ENCODE measurements at places on chromosomes 2 and 18.
A peak's percentile ranks its signal among the peaks of the same experiment; 100 is the strongest.

DNA sequence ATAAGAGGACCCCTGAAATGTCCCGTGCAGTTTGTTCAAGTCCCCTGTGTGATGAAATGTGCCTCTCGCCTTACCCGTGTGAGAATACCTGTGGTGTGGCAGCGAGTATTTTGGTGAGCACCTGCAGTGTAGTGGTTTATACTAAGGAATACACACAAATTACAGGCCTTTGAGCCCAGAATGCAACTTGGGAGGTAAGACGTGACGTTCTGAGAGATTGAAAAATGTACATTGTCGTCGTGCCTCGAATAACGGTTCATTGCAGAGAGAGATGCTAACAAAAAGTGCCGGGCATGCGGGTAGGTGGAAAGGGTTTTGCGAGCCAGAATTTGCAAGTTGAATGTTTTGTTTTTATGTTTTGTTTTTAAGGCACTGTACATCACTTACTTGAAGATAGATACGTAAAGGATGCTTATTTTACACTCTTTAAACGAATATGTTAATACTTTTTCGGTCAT lies 867 bp downstream of the RBBP8 start:
- no peak for DNase-seq

GRCh38 chr2:3535467-3535793 lies 16.1 kb upstream of the ADI1 start:
- DNase-seq, result no peak

DNA sequence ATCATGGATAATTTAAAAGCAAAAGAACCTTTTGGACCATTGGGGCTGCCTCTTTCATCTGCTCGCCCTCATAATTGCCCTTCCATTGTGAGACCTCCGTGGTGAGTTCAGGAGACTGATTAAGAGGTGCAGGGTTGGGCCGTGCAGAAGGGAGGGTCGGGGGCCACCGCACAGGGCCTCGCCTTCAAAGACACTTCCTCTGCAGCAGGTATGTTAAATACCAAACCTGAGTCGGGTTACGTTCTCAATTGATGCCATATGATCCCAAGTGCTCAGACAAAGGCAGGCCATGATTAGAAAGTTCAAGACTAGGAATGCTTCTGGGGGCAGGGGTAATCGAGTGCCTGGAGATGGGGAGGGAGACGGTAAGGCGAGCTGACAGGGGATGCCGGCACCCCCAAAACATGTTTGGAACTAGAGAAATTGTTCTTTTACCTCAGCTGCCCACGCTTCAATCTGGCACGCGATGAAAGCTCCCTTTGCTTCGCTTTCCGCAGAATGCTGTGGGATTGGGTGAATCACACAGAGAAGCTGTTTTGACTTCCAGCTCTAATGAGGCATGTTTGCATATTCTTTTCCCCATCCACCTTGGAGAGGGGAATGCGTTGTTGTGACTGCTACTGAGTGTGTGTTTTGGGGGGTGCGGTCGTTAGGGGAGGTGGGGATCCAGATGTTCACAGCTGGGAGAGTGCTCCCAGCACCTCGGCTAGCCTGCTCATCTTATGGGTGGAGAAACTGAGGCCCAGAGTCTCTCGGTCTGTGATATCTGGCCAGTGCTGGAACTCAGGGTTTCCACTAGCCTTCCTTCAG lies 309.1 kb downstream of the MYCN start:
- no peak for DNase-seq

DNA sequence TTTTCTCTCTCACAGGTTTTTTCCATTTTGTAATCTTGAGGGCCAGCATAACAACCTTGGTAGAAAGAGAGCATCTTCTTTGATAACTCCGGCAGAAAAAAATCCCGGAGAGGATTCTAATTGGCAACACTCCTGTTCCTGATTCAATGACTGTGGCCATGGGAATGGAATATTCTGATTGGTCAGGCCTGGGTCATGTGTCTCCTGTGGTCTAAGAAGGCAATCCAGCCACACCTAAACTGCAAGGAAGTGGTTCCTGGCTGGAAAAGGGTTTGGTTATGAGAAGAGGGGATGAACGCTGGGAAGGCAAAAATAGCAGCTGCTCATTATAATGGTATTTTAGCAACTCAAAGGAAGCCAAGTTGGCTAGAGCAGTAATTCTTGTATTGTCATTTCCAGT lies 24.8 kb upstream of the ZNF638 start:
- DNase-seq, result no peak

- no peak for DNase-seq
Measured at GRCh38 chr2:32812316-32812715, 134.4 kb upstream of the LTBP1 start.

GRCh38 chr2:240810199-240810598 lies 9.8 kb downstream of the KIF1A start:
- DNase-seq, result no peak

- no peak for DNase-seq
Measured at GRCh38 chr2:176178757-176179295, 9.6 kb upstream of the HOXD1 start.

GRCh38 chr2:238003234-238004031 lies 36.6 kb downstream of the UBE2F start:
- no peak for DNase-seq

DNA sequence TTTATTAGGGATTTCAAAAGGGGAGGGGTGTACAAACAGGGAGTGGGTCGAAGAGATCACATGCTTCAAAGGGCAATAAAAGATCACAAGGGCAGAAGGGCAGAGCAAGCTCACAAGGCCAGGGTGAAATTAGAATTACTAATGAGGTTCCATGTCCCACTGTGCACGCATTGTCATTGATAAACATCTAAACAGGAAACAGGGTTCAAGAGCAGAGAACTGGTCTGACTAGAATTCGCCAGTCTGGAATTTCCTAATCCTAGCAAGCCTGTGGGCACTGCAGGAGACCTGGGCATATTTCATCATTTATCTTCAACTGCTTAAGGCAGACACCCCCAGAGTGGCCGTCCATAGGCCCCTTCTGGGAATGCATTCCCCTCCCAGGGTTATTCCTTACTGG lies 408.2 kb downstream of the ZNF804A start:
- DNase-seq, result no peak

GRCh38 chr2:86055314-86055713 lies 50.4 kb downstream of the POLR1A start:
- DNase-seq, result no peak

DNA sequence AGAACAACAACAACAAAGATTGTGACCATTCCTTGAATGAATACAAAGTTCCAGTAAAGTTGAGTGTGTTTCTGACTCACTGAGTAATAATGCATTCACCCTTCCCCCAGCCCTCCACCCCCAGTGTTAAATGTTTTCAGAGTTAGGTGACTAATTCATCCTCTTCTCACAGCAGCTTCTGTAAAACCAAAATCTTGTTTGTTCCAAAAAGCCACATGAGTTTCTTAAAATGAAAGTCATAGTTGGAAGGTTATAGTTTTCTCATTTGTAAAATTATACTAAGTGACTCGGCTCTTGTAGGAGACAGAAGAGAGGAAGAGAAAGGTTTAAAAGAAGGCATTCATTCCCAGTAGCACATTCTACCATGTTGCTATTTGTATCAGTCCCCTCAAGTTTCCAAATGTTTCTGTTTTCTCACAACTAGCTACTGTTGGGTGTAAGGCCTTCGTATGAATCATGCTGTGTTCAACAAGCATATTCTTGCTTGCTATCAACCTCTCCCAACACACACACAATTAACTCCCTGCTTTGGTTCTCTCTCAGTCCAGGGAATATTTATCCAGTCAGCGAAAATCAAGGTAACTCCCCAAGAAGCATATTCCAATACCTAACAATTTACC lies 75.3 kb downstream of the MBD2 start:
- DNase-seq, result peak; percentile 40

GRCh38 chr18:79952996-79953559 lies 1.6 kb upstream of the SLC66A2 start:
- DNase-seq, result no peak

DNA sequence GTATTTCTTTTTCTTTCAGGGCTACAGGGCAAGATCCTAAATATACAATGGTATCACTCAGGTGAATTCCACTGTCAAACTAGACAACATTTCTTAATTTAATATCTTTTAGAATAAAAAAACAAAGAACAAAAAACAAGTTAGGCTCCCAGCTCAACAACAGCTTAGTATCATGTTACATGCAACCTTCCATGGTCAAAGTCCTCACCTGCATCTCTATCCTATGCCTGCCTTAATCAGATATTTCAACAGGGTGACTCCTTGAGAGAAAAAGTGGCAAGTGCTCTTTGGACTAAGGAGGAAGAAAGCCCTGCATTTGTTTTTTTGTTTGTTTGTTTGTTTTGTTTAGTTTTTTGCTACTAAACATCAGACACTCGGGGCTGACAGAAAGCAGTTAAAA lies 50.2 kb downstream of the WDFY1 start:
- no peak for DNase-seq

DNA sequence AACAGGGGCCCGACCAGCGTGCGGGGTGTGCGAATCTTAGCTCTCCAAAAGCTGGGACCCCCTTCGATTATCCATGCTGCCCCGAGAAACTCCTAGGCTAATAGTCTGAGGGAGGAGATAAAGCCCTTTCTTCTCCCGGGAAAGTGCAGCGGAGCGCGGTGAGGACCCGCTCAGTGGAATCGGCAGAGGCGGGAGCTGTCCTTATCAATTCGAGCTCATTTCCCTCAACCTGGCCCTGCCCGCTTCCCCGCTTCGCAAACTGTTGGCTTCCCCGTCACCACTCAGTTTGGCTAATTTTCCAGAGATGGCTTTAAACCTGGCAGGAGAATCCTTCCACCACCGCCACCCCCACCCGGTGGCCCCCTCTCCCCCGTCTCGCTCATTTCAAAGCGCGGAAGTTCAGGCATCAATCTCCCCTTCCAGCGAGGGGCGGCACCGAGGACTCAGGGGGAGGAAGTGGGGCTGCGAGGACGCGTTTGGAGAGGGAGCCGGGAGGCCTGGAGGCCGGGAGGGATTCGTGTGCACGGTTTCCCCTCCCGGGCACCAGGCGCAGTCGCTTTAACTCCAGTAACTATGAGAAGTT lies 1.6 kb downstream of the KLHL14 start:
- DNase-seq, result no peak

DNA sequence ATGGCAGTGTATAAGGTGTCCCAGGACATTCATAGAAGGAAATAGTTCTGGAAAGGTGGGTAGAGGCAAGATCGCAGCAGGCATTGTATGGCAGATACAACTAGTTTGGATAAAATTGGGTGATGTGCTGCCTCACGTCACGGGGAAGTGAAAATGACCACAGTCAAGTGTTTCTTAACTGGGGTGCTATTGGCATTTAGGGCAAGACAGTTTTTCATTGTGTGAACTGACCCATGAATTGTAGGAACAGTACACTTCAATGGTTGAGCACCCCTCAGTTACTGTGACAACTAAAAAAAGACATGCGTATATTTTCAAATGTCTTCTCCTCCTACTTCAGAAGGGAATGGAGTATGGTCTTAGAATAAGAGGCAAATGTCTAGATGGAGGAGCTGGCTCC lies 22.3 kb upstream of the CYRIA start:
- DNase-seq, result no peak

DNA sequence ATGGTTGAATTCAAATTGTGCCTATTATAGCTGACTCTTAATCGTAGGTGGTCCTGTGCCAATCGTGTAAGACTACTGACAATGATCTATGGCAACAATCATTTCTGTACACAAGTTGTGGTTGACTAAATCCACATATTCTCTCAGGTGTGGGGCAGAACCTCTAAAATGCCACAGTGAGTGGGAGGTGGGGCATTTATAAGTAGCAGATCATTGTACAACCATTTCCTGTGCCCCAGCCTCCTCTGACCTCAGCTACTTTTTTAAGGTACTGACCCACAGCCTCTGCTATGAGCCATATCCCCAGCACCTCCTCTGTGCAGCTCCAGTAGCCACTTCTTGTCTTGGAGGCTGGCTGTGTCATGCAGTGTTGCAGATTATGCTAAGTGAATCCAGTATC lies 48.6 kb upstream of the RAPH1 start:
- no peak for DNase-seq

- no peak for DNase-seq
Measured at GRCh38 chr2:135163306-135163705, 111.2 kb downstream of the RAB3GAP1 start.

GRCh38 chr2:236964291-236964690 lies 121.4 kb upstream of the COPS8 start:
- no peak for DNase-seq

DNA sequence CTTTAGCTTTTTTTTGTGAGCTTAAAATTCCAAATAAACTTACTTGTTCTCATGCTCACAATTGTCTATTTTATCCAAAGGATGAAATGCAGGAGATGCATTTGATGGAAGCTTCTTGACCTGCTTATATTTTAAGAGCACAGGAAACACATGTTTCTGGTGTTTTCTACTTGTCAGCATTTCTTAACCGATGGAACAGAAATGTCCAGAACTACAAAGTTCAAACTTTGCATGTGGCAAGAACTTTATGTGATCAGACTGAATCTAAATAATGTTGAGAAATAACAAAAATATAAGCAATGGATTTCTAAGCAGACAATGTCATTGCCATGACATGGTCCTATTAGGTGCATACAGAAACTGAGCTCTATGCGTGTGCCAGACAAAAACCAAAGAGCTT lies 9.9 kb upstream of the CTLA4 start:
- no peak for DNase-seq

- no peak for DNase-seq
Measured at GRCh38 chr18:5986257-5986931, 91.1 kb upstream of the TMEM200C start.

- no peak for DNase-seq
Measured at GRCh38 chr2:118442996-118443553, 354.8 kb downstream of the INSIG2 start.

DNA sequence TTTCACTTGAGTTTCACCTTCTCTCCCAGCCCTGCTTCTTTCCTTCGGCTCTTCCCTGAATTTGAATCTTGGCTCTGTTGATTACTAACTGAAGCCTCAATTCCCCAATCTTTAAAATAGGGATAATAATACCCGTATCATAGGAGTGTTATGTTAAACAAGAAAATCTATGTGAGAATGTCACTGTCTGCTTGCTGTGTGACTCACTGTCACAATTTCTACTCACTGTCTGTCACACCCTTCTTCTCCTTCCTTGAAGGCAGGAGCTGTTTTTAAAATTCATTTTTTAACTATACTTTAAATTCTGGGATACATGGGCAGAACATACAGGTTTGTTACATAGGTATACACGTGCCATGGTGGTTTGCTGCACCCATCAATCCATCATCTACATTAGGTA lies 141.6 kb upstream of the CXCR4 start:
- no peak for DNase-seq

- no peak for DNase-seq
Measured at GRCh38 chr2:26463244-26464192, 14.4 kb downstream of the OTOF start.

- DNase-seq, result no peak
Measured at GRCh38 chr2:160339726-160340125, 139.7 kb upstream of the ITGB6 start.

DNA sequence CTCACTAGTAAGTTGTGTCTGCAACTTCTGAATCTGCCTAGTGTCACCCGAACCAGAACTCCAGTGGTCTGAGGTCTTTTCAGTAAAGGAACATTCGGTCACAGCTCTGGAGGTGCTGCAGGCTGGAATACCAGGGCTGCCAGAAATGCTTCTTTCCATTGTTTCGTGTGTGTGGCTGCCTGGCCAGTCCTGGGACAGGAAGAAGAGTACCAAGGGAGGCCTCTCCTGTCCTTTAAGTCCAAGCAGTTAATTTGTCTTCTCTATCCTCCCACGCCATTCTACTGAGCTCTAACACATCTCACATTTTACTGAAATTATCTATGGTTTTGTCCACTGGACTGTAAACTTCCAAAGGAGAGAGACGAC lies 196.0 kb downstream of the LNPK start:
- no peak for DNase-seq

All from stimulated activated CD4-positive, alpha-beta T cell treated with anti-CD3 and anti-CD28 coated beads, Interleukin-2, amount 100 ng/mL, for 4 hours (primary cell).